ENCODE measurements at places on chromosomes 1 and 21.

GRCh38 chr1:109246141-109246551, 3.2 kb upstream of the CELSR2 start:
- DNase-seq, result no peak

- DNase-seq, result no peak
These were observed 46.4 kb upstream of the SCCPDH start for GRCh38 chr1:246677842-246678241.

DNA sequence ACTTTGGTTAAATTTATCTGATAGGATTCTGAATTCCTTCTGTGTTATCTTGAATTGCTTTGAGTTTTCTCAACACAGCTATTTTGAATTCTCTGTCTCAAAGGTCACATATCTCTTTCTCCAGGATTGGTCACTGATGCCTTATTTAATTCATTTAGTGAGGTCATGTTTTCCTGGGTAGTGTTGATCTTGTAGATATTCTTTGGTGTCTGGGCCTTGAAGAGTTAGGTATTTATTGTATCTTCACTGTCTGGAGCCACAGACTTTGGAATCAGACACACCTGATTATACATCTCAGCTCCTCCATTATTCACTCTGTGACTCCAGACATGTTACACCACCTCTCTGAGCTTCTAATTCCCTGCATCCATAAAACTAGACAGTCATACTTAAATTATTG, 34.2 kb upstream of the ETS2 start:
- DNase-seq, result no peak

DNA sequence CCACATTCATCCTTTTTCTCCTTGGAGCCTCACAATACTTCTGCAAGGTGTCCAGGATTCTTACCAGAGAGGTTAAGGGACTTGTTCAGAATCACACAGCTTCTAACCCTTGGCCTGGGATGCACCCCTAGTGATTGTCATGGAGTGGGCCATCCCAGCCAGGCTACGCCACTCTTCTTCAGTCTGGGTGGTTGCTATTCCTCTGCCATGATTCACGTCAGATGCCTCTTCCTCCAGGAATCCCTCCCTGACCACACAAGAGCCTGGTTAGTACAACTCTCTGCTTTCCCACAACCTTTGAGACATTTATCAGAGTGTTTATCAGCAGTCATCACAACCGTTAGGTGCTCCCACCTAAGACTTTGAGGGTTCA, 121.8 kb downstream of the EPHB2 start:
- no peak for DNase-seq

DNA sequence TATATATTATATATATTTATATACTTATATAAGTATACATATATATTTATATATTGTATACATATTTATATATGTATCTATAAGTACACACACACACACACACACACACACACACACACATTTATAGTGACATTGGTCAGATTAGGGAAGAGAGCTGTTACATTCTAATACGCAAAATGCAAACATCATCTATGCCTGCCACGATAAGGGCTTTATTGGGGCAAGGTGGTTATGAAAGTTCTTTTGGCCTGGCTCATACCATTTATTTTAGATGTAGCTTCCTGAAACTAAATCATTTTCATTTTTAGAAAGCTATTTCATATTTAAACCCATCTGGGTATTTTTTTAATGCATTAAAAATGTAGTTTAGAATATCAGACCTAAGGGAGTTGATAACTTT, 82.8 kb downstream of the MAST2 start:
- DNase-seq, result no peak

GRCh38 chr1:229318056-229318455, 24.8 kb downstream of the CCSAP start:
- no peak for DNase-seq

DNA sequence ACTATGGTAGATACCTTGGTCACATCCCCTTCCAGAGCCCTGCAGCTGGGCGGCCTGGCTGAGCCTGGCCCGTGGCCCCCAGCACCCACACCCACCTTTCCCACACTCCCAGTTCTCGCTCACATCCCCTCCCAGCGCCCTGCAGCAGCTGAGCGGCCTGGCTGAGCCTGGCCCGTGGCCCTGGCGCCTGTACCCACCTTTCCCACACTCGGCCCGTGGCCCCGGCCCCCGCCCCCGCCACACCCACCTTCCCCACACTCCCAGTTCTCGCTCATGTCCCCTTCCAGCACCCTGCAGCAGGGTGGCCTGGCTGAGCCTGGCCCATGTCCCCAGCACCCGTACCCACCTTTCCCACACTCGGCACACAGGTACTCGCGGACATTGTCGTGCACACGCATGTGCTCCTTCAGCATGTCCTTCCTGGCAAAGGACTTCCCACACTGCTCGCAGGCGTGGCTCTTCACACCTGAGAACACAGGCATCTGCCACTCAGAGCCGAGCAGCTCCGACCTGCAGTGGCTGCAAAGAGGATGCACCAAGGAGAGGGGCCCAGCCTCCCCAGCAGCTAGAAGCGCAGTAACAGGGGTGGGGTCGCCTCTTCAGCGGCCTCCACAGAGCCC, 52.5 kb upstream of the RIPK4 start:
- no peak for DNase-seq

Data from erythroblast (primary cell).